A549 (cell line): ENCODE measurements at places on chromosomes 6 and 20. TPM values are rescaled to one million over a fixed set of nuclear protein-coding genes. Genes with fewer than 3 reads are reported as not detected.

The NNAT gene
- polyA plus RNA-seq: not detected in 3 replicates

- no peak for DNase-seq
Measured at GRCh38 chr6:42007286-42008137, 42.8 kb upstream of the TAF8 start.

The CRYBG1 gene
- 0.37 to 0.59 TPM (median 0.41 TPM) in 3 replicates for polyA plus RNA-seq

DNA sequence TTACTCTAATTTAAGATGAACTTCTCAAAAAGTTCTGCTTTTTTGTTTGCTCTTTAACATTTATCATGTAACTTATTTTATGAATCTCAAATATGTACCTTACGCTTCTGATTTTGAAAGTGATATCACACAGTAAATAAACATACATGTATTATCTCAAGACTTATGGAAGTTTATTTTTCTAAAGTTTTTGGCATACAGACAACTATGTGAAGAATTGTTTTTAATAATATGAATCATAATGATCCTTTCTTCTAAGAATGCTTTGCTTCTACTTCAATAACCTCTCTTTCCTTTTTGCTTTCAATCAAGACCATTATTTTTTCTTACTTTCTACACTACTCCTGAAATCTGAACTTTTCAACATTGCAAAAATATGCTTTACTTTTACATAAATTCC, 816.4 kb downstream of the EYS start:
- DNase-seq: no peak

DNA sequence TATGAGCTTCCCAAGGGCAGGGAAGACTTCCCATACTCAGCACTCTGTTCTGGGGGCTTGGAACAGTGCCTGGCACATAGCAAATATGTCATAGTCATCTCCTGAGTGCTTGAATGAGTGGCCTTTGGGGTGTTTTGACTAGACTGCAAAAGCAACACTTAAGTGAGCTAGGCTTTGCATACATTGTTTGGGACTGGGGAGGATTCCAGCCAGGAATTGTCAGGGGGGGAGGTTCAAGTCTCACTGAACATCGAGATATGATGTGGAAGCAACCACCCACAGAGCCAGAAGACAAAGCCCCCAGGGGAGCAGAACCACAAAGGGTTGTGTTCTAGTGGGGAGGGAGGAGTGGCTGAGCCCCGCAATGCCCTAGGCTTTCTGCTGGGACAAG, 98.4 kb downstream of the SYCP2 start:
- no peak for DNase-seq

- no peak for DNase-seq
Measured at GRCh38 chr20:13297147-13297899, 76.2 kb downstream of the ISM1 start.

DNA sequence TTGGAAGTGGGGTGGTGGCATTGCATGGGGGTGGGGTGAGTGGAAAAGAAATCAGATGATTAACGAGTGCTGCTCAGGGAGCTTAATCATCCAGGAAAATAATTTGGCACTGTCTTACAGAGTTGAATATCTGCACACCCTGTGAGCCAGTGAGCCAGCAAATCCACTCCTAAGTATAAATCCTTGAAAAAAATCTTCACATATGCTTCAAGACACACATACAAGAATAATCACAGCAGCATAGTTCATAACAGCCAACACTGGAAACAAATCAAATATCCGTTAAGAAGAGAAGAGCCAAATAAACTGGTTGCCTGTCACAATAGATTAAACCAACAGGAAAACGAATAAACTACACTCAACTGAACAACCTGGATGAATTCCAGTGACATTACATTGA, 62.8 kb downstream of the SAMD3 start:
- DNase-seq: no peak

The MLN gene
- polyA plus RNA-seq: not detected in 3 replicates

DNA sequence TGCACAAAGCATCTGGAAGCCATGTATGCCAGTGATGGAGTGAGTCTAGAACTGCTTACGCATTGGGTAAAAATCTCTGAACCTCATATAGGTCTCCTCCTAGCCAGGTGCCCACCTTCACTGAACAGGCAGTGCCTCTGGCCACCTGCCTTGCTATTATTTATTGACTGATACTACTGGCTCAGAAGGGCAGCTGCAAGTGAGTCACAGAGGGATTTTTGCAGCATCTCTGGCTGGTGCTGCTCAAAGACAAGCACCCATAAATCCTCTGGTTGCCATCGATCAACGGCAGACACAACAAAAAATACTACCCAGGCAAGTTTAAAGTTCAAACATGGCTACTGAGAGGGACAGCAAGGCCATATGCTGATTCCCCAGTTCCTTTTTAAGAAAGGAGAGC, 279.4 kb downstream of the UBE3D start:
- DNase-seq: no peak

The NOX3 gene
- not detected in 3 replicates for polyA plus RNA-seq

The MAN1A1 gene
- polyA plus RNA-seq: 0.01 TPM in 2 of 3 replicates, not detected in the other

The LPA gene
- polyA plus RNA-seq: not detected in 3 replicates

GRCh38 chr20:56469077-56469449, 636 bp downstream of the RTF2 start:
- no peak for DNase-seq

DNA sequence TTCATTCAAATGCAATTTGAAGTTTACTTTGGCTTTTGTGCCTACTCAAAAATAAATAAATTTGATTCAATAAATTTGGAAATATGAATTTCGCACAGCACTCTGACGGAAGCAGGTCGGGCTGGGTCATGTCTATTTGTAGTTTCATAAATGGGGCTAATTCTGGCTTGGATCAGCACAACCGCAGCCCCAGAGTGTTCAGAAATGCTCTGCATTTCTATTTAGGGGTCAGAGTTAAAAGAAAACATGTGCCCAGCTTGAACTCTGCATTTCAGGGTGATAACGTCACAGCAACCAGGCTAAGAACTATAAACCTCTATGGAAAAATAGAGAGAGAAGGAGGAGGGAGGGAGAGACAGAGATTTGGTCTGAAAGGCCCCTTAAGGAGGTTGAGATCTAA, 480.9 kb upstream of the NOX3 start:
- no peak for DNase-seq

DNA sequence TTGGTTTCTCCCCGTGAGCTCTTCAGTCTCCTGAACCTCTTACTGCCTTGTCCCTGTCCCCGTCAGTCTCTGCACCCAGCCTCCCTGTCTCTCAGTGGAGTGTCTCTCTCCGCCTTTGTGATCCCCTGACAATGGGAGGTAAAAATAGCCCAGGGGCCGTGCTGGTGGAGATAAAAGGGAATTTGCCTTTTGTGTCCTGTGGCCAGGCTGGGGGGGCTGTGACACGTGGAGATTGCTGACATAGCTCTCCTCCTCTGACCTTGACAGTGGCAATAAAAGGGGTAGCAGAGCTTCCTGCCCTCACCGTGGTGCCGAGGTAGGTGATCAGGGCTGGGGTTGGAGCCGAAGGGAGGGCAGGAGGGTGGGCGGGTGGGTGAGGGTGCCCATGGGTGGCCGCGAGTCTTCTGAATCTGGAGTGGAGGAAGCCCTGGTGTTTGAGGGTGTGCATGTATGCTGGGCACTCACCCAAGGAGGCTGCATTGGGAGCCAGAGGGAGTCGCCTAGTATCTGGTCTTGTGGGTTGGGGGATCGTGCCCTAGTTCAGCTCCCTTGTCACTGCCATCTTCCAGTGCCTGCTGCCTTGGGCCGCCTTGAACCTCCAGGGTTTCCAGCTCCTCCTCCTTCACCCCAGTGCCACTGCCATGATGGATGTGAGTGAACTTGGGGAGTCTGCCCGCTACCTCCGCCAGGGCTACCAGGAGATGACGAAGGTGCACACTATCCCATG, 21.9 kb downstream of the MYH7B start:
- no peak for DNase-seq

DNA sequence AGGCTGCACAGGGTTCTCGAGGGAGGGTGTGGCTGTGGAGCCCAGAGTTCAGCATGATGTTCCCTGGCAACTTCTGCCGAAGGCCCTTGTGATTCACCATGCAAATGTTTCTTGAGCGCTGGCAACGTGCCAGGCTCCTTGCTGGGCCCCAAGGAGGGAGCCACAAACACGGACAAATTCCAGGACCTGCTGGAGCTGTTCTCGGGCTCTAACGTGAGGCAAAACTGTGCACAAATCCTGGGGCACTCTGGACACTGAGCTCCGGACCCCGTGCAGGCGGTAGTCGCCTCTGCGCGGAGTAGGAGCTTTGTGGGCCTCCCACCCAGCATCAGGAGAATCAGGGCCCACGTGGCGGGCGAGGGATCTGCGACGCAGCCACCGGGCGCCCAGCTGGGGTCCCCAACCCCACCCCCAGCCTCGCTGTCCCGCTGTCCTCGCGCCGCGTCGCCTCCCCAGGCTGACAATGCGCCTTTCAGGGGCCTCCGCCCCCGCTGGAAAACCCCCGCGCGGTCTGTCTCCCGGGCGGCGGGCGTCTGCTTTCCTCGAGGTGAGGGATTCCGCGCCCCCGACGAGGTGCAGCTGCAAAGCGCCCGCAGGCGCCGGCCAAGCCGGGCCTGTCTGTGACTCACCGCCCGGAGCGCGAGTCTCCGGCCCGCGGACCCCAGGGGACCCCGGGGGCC, 31.7 kb upstream of the SCUBE3 start:
- peak; percentile 45 for DNase-seq

- DNase-seq: no peak
Measured at GRCh38 chr20:34079818-34080217, 32.2 kb downstream of the EIF2S2 start.

DNA sequence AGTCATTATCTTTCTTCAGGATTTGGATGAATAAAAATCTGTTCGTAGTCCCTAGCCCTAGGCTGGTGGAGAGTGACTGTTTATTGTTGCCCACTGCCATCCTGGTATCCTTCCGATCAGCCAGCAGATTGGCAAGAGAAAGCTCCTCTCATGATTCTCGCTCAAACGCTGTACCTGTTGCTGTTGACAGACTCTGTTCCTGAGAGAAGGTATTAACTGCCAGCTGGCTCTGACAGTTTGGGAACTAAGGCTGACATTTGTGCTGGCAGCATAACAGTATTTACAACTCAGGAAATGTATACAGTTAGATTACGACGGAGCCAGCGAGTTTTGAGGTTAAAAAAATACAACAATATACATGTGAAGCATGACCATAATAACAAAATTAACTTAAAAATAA, 674.5 kb downstream of the PRKN start:
- no peak for DNase-seq

GRCh38 chr20:7770046-7770445, 170.2 kb downstream of the HAO1 start:
- DNase-seq: no peak
